ENCODE measurements at places on chromosomes 11 and 22.

GRCh38 chr11:117230999-117231841 is 653 bp downstream of the PCSK7 start:
- no peak for DNase-seq

- DNase-seq, result no peak
Observed at GRCh38 chr11:108897071-108897481, 232.2 kb downstream of the DDX10 start.

DNA sequence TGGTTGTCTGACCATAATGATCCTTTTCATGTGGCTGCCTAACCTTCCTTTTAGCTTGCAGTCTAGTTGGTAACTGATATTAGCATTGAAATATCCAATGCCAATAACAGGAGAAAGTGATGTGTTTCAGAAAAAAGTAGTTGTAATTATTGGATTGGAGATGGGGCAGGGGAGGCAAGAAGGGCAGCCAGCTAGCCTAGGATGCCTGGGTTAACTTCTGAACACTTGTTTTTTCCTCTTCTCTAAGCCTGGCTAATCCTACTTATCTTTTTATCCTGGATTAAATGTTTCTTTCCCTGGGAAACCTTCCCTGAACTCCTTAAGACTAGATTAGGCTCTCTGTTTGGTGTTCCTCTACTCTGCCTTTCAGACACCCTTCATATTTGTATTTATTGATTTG is 380.2 kb downstream of the TMEM135 start:
- no peak for DNase-seq

- peak; percentile 48 for DNase-seq
Observed at GRCh38 chr11:69409812-69410645, 71.4 kb upstream of the LINC01488 start.

DNA sequence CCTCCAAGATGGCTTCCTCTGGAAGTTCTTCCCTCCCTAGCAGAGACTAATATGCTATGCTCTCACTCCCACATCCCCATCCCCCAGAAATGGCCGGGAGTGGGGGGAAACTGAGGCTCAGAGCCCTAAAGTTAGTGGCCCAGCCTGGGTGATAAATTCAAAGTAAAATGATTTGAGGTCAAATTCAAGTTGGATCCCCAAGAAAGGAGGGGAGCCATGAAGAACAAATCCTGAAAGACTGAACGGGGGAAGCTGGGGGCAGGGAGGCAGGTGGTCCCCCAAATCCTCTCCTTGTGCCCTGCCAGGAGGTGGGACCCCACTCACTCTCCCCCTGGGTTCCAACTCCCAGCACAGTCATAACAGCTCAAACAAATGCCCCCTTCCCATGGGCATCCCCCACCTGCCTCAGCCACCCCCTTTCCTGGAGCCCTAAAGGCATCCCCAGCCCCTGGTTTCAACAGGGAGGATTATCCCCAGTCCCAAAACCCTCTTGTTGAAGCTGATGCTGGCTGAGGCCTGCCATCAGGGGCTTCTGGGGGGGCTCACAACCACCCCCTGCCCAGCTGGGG is 1.1 kb downstream of the CBX6 start:
- DNase-seq, result no peak

GRCh38 chr11:112318661-112319060 is 58.0 kb upstream of the PLET1 start:
- DNase-seq, result no peak

DNA sequence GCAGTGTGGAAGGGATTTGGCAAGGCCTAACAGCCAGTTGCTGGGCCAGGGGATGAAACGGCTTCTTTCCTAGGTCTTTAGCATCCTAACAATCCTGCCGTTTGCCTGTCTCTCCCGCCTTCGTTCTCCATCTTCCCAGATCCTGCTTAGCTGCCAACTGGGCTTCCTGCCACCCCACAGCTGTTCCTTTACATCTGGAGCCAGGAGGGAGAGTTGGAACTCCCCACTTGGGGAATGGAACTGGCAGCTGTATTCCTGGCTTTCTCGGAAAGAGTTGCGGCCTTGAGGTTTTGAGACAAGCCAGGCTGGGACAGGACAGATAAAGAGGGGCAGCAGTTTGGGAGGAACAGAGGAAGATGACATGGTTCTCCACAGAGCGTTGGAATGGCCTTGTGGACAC is 59.6 kb downstream of the ST3GAL4 start:
- DNase-seq, result no peak

GRCh38 chr11:11876458-11876857 is 34.7 kb downstream of the USP47 start:
- peak; percentile 7 for DNase-seq

- no peak for DNase-seq
Observed at GRCh38 chr22:39437791-39438704, 18.8 kb upstream of the MGAT3 start.

DNA sequence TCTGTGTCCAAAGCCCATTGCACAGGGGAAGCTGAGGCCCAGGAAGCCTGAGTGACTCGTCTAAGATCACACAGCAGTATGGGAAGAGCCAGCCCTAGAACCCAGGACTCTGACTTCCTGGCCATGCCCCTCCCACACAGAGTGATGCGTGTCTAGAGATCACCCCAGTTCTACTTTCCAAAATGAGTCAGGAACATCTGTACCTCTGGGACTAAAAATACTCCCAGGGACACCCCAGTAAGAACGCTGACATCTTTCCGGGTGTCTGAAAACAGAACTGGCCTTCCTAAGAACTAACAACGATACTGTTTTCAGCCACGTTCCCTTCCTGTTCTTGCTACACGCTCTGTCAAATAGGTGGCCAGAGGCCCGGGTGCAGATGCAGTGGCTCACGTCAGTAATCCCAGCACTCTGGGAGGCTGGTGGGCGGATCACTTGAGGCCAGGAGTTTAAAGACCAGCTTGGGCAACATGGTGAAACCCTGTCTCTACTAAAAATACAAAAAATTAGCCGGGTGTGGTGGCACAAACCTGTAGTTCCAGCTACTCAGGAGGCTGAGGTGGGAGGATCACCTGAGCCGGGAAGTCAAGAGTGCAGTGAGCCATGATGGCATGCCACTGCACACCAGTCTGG is 21.7 kb upstream of the PDGFB start:
- DNase-seq, result peak; percentile 98

- no peak for DNase-seq
Observed at GRCh38 chr11:6397636-6398035, 7.4 kb downstream of the SMPD1 start.

- DNase-seq, result no peak
Observed at GRCh38 chr11:19827399-19828135, 114.9 kb downstream of the NAV2 start.

GRCh38 chr22:17348464-17349103 is 20.7 kb upstream of the CECR2 start:
- no peak for DNase-seq

DNA sequence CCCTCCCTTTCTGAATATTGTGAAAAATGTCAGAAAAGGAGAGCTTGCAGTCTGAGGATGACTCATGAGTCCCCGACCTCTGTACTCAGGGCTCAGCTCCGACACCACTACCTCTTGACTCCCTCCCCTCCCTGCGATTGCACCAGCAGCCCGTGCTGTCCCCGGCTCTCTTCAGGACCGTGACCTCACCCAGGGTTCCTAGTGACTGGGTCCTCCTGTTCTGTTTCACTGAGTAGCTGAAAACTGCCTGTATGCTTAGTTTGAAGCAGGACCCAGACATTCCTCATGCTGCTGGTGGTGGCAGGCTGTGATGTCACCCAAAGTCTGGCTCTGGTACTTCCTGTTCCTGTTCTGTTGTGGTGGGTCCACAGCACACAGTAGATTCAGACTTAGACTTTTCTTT is 11.7 kb downstream of the PHRF1 start:
- peak; percentile 95 for DNase-seq

- no peak for DNase-seq
Observed at GRCh38 chr22:22157348-22157725, 87.2 kb upstream of the VPREB1 start.

DNA sequence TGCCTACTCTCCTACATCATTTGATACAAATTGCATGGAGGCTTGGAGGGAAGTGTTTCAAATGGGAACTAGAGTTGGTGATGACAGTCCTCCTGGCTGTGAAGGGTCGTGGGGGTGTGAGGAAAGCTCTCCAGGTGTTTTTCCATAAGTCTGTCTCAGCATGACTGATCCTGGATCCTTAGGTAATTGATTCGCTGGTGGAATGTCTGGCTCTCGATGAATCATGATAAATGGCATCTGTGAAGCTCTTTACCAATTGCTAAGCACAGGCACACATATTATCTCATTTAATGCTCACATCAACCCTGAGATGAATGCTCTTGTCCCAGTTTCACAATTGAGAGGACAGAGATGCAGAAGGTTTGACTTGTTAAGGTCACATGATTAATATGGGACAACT is 107.5 kb downstream of the PKNOX2 start:
- DNase-seq, result no peak

DNA sequence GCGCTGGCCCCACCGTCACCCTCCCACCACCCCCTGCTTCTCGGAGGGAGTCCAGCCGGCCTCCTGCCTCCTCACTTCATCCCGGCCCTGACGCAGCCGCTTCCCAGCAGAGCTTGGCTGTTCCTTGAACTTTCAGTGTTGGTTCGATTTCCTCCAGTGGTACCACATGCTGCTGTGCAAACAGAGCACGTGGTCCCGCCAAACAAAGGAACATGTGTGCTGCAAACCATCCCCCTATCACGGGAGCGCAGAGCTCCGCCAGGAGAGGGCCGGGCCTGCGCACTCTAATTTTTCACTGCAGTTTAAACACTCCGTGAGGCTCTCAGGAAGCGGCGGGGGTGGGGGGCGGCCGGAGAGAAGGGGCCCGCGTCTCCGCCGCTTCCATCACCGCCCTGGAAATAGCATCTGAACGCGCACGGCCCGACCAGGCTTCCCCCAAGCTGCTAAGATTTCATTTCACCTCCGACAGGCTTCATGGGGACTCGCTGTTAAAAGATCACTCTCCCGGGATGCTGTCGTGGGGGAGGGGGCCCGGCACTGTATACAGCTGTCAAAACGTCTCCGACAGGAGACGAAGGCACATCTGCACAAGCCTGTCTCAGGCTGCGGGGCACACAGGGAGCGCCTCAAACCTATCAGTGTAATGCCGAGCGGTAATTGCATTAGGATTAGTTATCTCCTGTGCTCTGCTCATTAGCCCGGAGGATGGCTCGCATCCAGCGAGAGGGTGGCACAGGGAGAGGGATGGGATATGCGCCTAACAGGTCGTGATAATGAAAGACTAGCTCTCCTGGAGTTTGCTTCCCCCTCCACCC is 269.9 kb upstream of the SORL1-AS1 start:
- DNase-seq, result peak; percentile 2

DNA sequence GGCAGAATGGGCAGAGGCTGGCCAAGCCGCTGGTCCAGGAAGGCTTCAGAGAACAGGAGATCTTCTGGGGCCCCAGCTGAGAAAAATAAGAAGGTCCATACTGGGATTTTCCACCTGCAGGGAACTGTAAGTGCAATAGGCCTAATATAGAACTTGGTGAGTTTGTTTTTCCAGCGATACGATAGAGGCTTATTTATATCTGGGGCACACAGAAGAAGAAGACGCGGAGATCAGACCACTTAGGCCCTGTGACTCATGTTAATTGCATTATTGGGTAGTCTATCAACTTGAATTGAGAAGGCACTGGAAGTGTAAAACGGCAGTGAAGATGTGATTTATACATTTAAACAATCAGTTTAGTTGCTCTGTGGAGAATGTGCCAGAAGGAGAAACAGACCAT is 7.7 kb upstream of the SRSF8 start:
- no peak for DNase-seq

DNA sequence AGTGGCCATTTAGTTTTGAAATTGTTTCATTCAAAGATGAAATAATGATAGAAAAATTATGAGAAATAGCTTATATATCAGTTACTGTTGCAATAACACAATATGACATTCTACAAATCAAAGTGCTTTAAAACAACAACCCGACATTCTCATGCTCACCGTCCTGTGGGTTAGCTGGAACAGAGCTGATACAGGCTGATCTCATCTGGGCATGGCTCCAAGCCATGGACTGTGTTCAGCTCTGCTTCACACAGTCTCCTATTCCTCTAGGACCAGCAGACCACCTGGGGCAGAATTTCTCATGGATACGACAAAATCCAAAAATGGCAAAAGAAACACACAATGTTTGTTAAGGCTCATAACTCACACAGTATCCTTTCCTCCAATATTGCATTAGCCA is 178.6 kb downstream of the CNTN5 start:
- DNase-seq, result no peak

GRCh38 chr22:23877566-23877965 is 16.6 kb upstream of the MIF start:
- no peak for DNase-seq

GRCh38 chr22:46462726-46463371 is 74.6 kb downstream of the CELSR1 start:
- DNase-seq, result no peak

DNA sequence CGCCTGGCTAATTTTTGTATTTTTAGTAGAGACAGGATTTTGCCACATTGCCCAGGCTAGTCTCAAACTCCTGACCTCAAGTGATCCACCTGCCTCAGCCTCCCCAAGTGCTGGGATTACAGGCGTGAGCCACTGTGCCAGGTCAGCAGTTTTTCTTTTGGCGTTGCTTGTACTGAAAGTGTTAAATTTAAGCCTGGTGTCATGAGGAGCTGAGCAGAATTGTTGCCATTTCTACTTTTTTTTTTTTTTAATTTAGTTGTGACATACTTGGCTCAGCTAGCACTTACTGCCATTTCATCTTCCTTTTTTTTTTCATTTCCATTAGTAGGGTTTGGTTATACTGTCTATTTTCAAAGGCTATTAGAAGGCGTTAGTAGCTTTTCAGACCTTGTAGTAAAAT is 10.7 kb downstream of the TAB1 start:
- peak; percentile 72 for DNase-seq

GRCh38 chr11:2159536-2160413 is 1.2 kb downstream of the INS start:
- DNase-seq, result no peak

DNA sequence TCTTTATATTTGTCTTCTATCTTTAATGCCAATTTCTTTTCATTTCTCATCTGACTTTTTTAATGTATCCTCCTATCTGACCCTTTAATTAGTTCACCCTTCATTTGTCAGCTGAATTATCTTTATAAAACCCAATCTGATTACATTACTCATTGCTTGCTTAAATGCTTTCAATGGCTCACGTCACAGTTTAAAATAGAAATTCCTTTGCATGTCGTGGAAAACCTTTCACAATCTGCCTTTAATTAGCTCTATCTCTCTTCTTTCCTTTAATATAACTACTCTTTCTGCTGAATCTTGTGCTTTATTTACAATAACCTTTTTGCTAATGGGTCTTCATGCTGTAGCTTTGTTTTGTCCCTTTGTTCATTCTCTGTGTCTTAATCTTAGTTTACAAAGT is 125.7 kb downstream of the DYNC2H1 start:
- DNase-seq, result no peak

DNA sequence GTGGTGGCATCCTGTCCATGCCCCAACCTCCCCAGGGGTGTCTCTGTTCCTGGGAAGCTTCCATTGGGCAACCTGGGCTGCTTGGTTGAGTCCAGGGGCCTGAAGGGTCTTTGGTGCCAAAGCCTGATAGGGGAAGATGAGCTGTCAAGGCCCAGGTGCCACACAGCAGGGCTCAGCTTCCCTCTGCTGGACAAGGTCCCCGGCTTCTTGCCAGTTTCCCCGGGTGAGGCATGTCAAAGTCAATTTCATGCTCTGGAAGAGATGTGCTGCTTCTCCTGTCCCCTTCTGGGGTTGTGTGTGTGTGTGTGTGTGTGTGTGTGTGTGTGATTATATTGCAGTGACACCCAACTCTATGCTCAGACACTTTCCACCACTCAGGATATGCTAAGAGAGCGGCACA is 26.9 kb downstream of the TP53I11 start:
- DNase-seq, result no peak

All from inflammatory macrophage treated with lipopolysaccharide for 4 hours (primary cell).